ENCODE measurements at places on chromosomes 6 and 20.

- no peak for DNase-seq
Measured at GRCh38 chr6:5078121-5078669, 6.9 kb upstream of the PPP1R3G start.

- no peak for DNase-seq
Measured at GRCh38 chr6:10271982-10272381, 142.9 kb downstream of the TFAP2A start.

DNA sequence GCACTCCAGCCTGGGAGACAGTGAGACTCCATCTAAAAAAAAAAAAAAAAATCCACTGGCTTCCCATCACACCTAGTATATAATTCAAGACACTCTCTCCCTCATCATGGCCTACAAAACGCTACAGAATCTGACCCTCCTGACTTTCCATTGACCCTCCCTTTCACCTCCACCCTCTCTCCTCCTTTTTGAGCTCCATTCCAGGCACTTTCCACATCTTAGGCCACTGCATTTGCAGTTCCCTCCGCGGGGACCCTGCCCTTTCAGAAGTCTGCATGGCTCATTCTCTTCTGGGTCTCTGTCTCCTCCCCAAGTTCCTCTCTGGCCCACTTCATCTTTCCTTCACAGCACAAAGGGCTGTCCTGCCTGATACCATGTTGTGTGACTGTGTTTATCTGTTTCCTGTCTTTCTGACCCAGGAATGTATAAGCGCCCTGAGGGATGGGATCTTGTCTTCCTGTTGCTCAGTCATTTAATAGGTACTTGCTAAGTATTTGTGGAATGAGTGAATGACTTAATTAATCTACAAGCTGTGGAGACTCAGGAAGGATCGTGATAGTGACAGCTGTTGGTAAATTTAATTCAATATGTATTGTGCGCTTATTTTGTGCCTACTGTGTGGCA lies 35.2 kb downstream of the NCR2 start:
- DNase-seq: no peak

DNA sequence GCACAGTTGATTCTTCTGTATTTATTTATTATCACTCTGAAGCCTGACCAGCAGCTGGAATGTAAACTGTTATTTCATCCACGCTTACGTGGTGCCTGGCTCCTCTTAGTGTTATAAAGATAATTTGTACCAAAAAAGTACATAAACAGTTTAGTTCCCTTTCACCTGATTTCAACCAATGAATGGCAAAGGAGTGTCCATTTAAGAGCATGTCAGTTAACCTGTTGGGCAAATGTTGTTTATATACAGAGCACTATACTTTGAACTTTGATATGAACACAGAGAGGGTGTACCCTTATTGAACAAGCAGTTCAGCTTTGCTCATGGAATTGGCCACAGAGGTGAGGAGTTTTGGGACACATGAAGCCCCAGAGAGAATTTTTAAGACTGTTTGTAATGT lies 7.2 kb upstream of the CTCFL start:
- no peak for DNase-seq

DNA sequence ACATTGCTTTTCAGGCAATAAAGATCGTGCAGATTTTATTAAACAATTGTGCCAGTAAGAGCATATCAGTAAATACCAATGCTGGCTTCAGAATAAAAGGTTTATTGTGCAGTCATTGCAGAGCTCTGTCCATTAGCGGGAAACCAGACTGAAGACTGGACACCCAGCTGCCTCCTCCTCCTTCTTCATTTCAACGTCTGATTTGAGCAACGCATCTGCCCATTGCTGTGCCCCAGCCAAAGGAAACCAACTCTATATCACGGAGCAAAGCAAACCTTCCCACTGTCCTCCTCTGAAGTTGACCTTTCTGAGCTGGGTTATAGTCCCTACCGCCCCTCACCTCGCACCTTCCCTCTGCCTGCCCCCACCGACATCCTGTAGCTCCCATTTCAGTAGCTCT lies 80.8 kb downstream of the SLC22A23 start:
- DNase-seq: no peak

GRCh38 chr20:47818466-47818865 lies 33.2 kb upstream of the SULF2 start:
- DNase-seq: no peak

DNA sequence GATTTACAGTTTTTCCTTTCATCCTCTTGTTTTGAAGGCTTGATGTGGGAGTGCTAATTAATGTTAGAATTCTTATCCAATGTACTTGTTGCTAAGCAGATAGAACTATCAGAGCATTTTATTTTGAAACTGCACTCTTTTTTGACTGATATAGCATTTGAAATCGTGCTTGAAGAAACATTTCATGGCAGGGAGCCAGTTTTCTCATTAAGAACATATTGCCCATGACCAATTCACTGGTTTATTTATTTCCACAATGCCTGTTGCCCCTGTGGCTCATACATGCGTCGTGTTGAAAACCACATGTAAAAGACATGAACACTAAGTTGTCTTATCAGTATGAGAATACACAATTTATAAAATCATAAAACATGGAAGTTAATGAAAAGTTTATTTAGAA lies 479.7 kb upstream of the FLRT3 start:
- no peak for DNase-seq

GRCh38 chr20:41160686-41161085 lies 23.3 kb downstream of the PLCG1 start:
- no peak for DNase-seq

- DNase-seq: peak; percentile 31
Measured at GRCh38 chr6:154962753-154963152, 32.4 kb upstream of the TIAM2 start.

GRCh38 chr6:89297695-89298351 lies 17.3 kb downstream of the GABRR2 start:
- peak; percentile 92 for DNase-seq

DNA sequence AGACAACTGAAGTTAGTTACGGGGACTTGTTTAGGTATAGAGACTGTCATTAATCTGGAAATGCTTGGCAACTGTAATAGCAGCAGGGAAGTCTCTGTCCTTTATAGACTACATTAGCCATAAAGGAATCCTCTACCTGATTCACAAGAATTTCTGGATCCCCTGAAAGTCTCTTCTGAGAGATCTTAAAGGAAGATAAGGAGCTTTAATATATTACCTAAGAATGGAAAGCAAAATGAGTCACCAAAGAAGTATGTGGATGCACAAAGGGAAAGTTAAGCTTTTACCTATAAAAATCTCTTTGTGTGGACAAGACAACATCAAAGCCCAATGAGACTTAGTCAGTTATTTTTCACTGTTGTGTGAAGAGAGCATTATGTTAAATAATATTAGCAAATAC lies 92.2 kb upstream of the RSPO3 start:
- DNase-seq: no peak

- DNase-seq: peak; percentile 55
Measured at GRCh38 chr6:131063028-131063763, at the start of gene EPB41L2. TSS of gene EPB41L2 (minus strand) at chr6:131063245. CDS start at chr6:130956485, 106,760 bp downstream.

DNA sequence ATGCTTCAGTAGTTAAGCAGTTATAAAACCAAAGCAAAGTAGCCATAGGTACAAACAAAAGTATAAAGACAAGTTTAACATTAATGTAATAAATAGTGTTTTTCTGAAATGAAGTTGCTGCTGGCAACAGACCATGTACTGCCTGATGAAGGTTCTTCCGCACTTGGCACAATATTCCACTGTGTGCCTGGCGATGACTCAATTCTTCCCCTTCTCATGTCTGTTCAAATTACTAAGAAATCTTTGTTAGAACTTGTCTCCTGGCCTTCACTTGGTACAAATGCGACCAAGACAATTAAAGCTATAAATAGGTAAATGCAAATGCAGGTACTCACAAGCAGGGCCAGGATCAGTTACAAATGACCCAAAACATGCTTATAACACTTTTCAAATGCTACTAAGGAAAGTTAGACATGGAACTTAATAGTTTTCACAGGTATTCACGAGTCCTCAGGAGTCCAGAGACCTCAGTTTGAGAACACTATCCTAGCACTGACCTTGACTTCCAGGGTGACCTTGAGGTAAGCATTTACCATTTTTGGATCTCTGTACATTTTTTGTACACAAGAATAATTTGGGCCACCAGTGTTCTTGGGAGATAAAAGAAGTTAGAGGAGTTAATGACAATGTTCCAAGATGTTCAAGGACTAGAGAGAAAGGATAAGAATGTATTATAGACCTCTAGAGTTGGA lies 8.1 kb upstream of the DDR1 start:
- no peak for DNase-seq

DNA sequence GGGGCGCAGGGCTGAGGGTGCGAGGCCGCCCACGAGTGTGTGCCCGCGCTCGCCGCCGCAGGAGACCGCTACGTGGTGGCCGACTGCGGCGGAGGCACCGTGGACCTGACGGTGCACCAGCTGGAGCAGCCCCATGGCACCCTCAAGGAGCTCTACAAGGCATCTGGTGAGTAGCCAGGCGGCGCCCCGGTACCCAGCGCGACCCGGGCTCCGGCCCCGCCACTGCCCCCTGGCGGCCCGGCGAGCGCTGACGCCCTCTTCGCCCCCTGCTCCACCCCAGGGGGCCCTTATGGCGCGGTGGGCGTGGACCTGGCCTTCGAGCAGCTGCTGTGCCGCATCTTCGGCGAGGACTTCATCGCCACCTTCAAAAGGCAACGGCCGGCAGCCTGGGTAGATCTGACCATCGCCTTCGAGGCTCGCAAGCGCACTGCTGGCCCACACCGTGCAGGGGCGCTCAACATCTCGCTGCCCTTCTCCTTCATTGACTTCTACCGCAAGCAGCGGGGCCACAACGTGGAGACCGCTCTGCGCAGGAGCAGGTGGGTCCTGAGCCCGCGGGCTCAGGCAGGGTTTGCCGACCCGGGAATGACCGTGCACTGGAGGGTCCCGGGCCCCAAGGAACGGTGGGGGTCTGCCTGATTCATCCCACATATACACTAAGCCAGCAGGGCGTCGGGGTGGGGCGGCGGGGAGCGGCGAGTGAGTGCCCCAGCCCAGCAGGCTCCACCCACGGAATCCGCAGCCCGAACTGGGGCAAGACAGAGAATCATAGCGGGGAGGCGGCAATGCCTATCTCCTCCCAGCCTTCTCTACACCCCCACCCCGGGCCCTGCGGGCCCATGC lies 17.4 kb downstream of the HSPA12B start:
- DNase-seq: no peak

DNA sequence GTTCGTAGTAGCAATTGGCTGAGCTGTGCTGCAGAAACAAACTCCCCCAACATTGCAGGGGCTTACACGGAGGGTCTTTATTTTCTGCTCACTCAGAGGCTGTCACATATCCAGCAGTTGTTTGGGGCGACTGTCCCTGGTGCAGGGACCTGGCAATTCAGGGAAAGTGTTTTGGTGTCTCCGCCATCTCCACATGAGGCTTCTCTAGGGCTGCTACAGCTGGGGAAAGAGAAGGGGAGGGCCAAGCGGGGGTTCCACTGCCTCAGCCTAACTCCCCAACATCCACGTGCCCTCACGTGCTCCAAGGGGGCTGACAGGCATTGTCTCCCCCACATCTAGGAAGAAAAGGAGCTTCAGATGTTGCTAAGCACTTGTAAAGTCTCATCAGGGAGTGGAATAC lies 61.3 kb upstream of the NXT1 start:
- DNase-seq: no peak

GRCh38 chr6:137892271-137892708 lies 25.2 kb downstream of the TNFAIP3 start:
- peak; percentile 57 for DNase-seq

- DNase-seq: no peak
Measured at GRCh38 chr6:72724545-72724944, 102.7 kb downstream of the KCNQ5 start.

DNA sequence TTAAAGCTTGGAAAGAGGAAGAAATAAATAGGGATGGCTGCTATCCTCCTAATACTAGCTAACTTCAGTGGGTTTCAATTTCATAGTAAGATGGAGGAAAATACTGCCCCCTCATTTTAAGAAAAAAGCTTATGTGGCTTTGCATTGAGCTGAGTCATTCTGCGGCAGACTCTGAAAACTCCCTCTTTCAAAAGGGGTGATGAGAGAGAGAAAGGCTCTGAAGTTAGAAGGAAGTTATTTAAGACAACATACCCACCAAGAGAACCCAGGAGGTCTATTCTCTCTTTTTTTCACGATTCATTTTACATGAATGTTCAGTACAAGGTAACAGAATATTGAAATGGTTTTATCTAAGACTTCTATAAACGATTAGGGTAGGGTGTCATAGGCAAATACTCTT lies 4.5 kb downstream of the PRDM13 start:
- no peak for DNase-seq

All from BJ (cell line).